ENCODE measurements at places on chromosomes 3 and 15. TPM values are rescaled to one million over a fixed set of nuclear protein-coding genes. Genes with fewer than 3 reads are reported as not detected.

DNA sequence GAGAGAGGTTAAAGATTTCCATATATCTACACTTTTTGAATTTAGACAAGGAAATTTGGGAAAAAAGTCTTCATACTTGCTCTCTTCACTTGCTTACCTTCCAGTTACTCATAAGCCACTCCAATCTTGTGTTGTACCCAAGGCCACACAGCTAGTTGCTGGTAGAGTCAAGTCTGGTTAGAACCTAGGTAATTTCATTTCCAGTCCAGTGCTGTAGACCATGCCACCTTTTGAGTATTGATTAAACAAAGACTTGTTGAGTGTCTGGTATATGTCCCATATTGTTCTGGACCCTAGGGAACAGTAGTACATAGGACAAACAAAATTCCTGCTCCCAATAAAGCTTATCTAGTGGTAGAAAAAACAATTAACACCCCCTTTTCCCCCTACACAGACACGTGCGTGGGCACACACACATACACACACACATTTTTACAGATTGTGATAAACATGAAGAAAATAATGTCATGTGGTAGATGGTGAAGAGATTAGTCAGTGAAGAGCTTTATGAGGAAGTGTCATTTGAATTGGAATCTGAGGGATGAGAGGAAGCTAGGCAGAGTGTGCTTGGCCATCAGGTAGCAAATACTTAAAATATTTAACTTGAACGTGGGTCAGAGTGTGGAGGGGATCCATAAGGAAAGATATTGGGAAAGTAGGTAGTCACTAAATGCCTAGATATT is 2.1 kb downstream of the CMC1 start:
- DNase-seq: no peak

- peak; percentile 68 for DNase-seq
Observed at GRCh38 chr3:40597441-40597840, 72.7 kb downstream of the ZNF621 start.

Gene C3orf49
- not detected for total RNA-seq

Gene ITIH4
- total RNA-seq: not detected

- no peak for DNase-seq
Observed at GRCh38 chr3:47932421-47932820, 83.8 kb downstream of the MAP4 start.

GRCh38 chr3:123314359-123315270 is 112.9 kb downstream of the SEC22A start:
- DNase-seq: no peak

DNA sequence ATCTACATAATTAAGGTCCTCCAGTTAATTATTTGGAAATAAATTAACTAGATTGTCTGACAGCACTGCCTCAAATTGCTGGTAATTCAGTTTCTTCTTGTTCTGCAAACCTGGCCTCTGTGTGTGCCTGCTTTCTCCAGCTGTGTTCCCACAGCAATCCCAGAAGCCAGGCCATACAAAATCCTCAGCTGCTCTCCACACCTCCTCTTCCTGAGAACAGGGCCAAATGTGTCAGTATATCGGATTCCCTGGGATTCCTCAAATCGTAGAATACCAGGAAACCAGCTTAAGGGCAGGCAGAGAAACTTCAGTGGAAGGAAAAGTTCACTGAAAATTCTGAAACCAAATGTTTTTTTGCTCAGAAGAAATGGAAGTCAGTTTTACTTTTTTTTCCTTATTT is 261.4 kb downstream of the ZMAT3 start:
- no peak for DNase-seq

Gene CALML4
- total RNA-seq: 1.3 TPM

Gene WNT7A
- total RNA-seq: 54.5 TPM

DNA sequence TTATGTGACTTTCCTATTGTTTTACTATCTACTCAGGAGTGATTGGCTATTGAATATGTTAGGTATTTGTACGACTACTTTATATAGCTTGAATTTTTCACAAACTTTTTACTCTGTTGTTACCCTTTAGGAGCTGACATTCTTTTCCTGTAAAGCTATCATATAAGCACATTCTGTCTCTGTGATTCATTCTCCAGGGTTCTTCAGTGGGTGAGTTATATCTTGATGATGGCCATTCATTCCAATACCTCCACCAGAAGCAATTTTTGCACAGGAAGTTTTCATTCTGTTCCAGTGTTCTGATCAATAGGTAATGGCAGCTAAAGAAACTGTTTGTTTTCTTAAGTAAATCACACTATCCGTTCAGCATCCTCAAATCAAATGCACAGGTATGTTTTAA is 10.1 kb upstream of the CAPN3 start:
- no peak for DNase-seq

- DNase-seq: peak; percentile 82
Observed at GRCh38 chr15:59587085-59587826, 24.3 kb upstream of the GCNT3 start.

Gene CELF6
- total RNA-seq: not detected

Gene DENND6A
- 26.7 TPM for total RNA-seq

Gene FRMD4B
- total RNA-seq: 20.8 TPM

DNA sequence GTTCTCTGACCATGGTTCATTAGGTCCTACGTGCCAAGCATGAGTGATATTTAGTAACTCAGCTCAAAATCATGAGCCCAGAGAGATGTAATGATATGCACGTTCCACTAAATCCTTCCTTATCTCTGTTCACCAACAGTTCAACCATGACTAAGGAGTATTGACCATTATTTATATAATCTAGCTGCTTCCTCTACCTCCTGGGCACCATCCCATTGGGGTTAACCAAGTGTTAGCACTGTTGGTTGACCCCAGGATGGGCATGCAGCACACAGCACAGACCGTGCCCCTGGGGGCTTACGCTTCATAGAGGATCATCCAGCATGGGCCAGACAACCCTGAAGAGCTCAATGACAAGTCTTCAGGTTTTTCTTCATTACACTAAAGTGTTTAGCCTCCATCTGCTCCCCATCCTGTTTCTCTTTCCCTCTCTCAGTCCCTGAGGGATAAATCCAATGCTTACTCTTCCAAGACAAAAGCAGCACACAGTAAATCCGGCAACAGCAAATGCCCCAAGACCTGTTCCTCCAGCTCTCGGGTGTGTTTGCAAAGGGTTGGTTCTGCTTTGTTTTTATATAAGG is 10.4 kb downstream of the FAM174B start:
- peak; percentile 44 for DNase-seq

Gene TP53BP1
- 58.5 TPM for total RNA-seq

DNA sequence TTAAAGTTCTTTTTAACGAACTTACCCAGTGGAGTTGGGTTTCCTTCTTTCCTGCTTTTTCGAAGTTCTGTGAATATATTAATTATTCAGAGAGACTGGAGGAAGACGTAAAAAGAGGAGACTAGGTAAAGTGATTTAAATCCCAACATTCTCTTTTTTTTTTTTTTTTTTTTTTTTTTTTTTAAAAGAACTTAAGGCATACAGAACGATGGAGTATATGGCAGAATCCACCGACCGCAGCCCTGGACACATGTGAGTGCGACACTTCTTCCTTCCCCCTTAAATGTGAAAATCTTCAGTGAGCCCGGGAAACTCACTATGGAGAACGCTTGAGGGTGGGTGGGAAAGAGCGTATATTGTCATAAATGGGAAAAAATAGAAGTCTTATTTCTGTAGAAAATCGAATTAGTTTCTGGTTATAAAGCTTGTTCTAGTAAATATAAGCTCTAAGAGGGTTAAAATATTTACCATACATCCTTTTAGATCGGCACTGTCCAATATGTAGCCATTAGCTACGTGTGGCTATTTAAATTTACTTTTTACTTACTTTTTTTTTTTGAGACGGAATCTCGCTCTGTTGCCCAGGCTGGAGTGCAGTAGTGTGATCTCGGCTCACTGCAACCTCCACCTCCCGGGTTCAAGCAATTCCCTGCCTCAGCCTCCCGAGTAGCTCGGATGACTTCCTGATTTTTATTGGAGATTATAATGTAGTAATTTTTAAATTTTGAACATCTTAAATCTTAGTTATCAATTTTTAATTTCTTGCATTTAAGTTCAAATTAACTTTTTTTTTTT is 892 bp downstream of the NMD3 start:
- no peak for DNase-seq

DNA sequence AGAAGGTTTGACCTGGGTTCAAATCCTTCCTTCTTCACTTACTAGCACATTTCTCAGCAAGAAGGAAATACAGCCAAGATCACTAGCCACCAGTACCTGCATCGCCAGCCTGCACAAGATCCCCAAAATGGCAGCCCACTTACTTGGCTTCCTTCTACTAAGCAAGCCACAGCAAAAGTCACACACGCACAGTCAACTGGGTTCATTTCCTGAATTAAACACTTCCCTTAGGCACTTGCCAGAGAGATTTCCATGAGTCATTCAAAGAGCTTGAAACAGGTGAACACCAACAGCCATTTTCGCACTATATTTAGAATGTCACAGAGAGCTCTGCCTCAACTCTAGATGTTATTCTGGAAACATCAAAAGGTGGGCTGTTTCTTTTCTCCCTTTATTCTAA is 42.6 kb downstream of the MGLL start:
- DNase-seq: peak; percentile 90

- no peak for DNase-seq
Observed at GRCh38 chr3:41102053-41102556, 97.2 kb upstream of the CTNNB1 start.

DNA sequence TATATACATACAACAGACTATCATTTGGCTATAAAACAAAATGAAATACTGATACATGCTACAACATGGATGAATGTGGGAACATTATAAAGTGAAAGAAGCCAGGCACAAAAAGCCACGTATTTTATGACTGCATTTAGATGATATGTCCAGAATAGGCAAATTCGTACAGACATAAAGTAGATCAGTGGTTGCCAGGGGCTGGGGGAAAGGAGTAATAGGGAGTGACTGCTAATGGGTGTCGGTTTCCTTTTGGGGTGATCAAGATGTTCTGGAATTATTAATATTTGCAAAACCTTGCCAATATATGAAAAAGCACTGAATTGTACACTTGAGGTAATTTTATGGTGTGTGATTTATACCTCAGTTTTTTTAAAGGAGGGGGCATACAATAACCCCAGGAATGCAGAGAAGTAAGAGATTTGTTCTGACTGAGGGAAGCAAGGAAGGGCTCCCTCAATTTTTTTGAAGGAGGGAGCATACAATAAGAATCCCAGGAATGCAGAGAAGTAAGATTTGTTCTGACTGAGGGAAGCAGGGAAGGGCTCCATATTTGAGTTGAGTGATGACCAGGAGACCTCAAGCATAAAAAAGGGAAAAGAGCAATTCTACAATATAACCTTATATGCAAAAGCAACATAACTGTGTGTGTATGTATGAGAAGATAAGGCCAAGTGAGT is 6.2 kb downstream of the PSMD6 start:
- no peak for DNase-seq

Gene TGM4
- 0.35 TPM for total RNA-seq

Gene SMCO1
- not detected for total RNA-seq

GRCh38 chr15:40161693-40162391 is 973 bp downstream of the BUB1B start:
- DNase-seq: no peak

DNA sequence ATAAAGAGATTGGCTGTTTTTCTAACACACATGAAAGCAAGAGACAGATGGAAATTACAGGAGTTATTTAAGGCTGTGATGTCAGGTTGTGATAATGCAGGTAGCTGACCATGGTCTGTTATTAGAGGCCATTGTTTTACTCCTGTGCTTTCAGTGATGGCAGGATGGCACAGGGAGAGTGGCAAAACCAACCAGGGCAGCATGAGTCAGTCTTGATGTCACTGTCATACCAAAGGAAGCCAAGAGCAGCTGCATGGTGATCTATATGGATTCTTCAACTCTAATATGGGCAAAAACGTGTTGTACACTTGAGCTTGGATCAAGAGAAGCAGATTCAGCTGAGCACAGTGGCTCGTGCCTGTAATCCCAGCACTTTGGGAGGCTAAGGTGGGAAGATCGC is 91.8 kb upstream of the LMOD3 start:
- no peak for DNase-seq

Gene ADPGK
- total RNA-seq: 69.8 TPM

GRCh38 chr15:76945494-76946093 is 14.0 kb downstream of the RCN2 start:
- no peak for DNase-seq

Gene ACKR4
- total RNA-seq: 0.87 TPM

DNA sequence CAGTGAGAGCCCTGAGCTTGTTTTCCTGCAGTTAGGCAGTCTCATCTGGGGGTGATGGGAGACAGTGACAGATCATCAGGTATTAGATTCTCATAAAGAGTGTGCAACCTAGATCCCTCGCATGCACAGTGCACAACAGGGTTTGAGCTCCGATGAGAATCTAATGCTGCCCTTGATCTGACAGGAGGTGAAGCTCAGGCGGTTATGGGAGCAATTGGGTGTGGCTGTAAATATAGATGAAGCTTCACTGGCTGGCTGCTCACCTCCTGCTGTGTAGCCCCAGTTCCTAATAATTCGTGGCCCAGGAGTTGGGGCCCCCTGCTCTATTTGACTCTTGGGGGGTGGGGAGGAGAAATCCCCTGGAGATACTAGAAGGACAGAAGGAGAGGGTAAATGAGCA is 309.4 kb upstream of the STT3B start:
- no peak for DNase-seq

Gene PLXND1
- total RNA-seq: 3.1 TPM

DNA sequence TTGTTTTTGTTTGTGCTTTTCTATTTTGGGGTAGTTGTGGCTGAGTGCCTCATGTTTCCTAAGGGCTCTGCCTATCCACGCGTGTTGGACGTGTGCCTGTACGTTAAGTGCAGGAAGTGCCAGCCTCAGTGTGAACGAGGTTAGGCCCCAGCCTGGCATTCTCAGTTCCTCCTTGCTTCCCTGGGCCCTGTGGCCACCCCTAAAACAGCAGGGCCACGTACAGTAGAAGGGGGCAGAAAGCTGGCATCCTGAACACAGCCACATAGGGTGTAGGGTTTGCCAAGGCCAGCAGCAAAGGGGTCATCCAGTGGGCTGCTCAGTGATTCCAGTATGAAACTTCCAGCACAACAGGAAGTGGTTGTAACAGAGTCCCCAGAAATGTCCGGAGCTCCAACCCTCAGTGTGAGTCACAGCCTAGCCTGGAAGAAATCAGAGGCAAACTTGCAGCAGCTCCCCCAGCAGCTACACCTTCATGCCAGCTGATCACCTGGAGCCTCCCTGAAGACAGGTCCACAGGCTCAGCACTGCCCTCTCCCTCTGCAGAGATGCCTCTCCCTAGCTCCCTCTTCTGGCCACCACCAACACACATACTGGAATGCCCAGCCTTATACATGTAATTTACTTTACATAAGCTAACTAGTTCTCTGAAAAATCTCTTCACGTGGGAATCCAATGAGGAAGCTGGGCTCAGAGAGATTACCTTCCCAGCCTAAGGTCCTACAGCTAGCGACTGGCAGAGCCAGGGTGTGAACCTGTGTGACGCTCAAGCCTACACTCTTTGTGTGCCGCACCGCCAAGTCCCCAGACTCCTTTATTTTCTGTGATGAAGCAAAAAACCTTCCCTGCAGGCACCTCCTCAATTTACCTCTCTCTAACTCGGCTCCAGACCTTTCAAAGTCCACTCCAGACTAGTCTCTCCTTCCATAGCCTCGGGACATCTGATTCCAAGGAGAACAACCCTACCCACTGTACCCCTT is 26.6 kb downstream of the ILDR1 start:
- peak; percentile 93 for DNase-seq

- DNase-seq: peak; percentile 35
Observed at GRCh38 chr15:99100245-99101173, 4.4 kb upstream of the SYNM start.

Gene SHC4
- total RNA-seq: 7.3 TPM

Gene KCNMB3
- 2.1 TPM for total RNA-seq

Gene CTXN2
- total RNA-seq: 0.05 TPM

GRCh38 chr3:150080058-150080730 is 109.5 kb upstream of the PFN2 start:
- DNase-seq: no peak

Measured in renal cortical epithelial cell (primary cell).